Neural crest cell (in vitro differentiated cells): ENCODE measurements at places on chromosomes 1 and 21.

DNA sequence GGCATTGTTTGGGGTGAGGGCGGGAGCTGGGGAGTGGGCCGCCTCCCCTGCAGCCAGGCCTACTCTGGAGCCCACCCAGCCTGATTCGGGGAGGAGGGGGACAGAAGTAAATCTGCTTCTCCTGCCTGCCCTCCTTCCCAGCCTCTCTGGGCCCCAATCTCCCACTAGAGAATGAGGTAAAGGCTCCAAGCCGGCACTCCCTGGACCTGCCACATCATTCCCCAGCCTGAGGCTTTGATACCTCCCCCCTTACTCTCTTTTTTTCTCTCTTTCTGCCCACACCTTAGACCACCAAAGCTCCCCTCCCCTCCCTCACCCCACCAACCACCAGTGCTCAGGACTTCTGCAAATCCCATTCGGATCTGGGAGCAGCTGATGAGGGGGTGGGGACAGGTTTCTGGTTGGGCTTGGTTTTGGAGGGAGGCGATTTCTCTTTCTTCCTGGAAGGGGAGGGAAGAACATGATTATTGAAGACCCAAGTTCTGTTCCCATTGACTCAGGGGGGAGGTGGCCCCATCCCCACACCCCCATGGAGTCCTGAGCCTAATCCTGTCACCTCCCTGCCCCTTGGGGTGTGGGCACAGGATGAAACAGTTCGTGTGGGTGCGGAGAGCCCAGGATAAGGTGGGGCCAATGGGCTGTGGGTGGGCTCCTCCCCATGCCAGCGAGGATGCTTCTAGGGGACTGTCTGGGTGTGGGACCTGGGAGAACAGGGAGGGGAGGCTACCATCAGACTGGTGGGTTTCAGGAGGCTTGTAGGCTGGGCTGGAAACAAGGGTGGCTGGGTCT lies 1.3 kb downstream of the MAP7D1 start:
- DNase-seq: no peak

- no peak for DNase-seq
Measured at GRCh38 chr1:35691571-35692220, 27.0 kb downstream of the C1orf216 start.

DNA sequence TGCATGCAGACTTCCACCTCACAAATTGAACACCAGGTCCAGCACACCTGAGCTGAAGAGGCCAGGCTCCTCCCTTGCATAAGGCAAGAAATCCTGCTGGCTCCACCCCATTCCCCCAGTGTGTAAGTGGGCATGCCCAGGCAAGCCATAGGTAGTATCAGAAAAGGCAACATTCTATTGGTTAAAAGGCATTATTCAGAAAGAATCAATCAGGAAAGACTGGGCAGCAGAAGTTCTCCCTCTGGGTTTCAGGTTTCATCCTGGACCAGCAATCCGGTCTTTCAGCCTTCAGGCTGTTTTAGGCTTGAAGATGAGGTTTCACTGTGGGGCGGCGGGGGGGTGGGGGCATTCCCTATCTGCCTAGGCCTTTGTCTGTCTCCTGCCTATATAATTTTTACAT lies 42.0 kb upstream of the LHX8 start:
- DNase-seq: no peak

DNA sequence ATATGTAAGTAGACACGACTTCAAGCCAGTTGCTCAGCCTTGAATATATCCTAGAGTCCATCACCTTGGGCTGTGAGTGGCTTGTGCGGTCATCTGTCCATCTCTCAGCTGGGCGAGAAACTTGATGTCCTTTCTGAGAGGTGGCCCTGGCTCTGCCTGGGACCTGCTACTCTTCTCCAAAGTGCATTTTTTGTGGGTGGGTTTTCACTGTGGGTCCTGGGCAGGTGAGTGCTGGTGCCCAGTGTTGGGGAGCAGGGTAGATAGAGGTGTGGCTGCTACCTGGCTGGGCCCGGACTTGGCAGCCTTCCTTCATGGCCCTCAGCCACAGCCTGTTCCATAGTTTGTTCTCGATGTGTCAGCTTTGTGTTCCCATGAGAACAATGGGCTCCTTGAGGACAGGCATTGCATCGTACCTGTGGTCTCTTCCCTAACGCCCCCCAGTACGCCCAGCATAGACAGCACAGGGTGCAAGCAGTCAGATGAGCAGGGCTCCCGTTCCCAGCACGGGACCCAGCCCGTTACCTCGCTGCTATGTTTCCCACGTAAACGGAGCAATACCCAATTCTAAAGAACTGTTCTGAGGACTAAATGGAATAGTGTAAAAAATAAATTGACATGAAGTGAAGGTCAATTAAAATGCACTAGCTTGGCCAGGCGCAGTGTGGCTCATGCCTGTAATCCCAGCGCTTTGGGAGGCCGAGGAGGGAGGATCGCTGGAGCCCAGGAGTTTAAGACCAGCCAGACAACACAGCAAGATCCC lies 877 bp upstream of the SLX9 start:
- DNase-seq: no peak

DNA sequence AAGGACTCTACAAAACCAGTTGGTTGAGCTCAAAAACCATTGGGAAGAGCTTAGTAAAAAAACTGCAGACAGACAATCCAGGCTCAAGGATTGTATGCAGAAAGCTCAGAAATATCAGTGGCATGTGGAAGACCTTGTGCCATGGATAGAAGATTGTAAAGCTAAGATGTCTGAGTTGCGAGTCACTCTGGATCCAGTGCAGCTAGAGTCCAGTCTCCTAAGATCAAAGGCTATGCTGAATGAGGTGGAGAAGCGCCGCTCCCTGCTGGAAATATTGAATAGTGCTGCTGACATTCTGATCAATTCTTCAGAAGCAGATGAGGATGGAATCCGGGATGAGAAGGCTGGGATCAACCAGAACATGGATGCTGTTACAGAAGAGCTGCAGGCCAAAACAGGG lies 104.0 kb upstream of the BMP8A start:
- no peak for DNase-seq

- no peak for DNase-seq
Measured at GRCh38 chr1:40161888-40162397, 756 bp downstream of the RLF start.

GRCh38 chr21:35120631-35121180 lies 71.6 kb upstream of the RUNX1 start:
- no peak for DNase-seq
